SK-N-MC (cell line): ENCODE measurements at places on chromosomes 13 and 19.

DNA sequence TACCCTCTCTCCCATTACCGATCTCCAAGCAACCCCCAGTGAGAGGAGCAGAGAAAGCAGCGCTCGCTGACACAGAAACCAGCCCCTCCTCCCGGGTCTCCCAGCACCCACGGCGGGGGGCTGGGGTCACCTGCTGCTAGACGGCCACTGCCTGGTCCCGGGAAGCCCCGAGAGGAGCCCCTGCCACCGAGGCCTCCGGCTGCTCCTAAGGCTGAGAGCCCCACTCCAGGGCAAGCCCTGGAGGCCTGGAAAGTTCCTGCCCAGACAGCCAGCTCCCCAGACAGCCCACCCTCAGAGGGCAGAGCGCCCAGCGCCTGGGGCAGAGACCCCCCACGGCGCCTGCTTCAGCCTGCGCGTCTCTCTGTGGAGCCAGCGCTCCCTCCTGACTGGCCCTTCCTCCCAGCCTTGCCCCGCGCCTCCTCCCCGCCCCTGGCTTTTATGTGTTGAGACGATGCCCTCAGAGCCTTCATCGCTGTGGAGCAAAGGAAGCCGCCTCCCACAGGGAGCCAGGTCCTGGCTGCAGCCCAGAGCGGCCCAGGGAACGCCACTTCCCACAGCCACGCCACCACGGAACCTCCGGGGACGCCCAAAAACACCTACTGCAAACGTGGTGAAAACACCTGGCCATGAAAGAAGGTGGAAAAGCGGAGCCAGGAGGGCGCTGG is 51.1 kb downstream of the MLLT1 start:
- no peak for DNase-seq

DNA sequence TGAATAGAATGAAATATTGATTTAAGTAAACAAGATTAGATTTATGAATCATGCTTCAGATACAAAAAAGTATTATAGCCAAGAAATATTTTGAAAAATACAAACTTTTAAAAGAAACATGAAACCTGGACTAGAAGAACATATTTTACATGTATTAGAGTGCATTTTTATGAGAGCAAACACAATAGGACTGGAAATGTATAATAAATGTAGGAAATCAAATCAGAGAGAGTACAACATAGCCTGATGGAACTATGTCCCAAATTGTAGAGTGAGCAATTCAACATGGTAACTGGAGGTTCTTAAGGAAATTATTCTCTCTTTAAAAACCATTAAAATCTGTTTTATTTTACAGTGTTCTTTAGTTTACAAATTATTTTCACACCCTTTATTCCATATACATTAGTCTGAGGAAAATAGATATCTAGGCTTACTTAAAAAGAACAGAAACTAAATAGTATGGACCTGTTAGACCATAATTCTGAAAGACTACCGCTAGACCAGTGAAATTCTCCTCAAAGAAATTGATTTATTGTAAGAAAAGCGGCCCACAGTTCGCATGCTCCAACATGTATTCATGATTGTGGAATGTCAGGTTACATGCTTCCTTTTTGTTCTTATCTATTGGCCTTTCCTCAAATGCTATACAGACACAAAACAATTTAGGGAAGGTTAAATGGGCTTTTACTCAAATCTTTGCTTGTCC is 1526.5 kb upstream of the SLC10A2 start:
- no peak for DNase-seq

DNA sequence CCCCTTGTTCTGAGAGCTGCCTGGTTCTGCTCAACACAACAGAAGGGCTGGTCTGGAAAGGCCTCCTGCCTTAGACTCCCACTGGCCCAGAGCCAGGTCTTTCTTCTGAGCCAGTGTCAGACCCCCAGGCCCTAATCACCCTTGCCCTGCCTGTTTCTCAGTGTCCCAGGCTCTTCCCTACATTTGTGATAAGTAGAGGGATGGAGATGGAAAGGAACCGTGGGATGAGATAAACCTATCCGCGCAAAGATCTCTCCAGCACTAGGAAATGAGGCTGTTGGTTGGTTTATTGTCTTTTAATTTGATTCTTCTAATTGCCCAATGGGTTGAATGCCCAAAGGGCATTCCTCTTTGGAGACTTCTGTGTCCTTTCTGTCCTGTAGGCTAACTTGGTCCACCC is 470.0 kb downstream of the TSHZ3 start:
- DNase-seq: no peak

DNA sequence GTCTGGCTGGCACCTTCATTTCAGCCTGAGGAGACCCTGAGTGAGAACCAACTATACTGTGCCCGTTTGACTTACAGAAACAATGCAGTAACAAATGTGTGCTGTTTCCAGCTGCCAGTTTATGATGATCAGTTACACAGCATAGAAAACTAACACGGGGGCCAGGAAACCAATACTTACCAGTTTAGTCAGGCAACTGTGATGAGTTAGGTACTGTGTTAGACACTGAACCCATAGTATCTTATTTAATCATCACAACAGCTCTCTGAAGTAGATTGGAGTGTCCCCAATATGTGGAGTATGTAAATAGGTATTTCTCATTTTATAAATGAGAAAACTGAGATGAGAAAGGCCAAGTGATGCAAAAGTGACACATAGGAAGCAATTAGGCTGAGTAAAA is 620.9 kb upstream of the KLF12 start:
- DNase-seq: no peak

DNA sequence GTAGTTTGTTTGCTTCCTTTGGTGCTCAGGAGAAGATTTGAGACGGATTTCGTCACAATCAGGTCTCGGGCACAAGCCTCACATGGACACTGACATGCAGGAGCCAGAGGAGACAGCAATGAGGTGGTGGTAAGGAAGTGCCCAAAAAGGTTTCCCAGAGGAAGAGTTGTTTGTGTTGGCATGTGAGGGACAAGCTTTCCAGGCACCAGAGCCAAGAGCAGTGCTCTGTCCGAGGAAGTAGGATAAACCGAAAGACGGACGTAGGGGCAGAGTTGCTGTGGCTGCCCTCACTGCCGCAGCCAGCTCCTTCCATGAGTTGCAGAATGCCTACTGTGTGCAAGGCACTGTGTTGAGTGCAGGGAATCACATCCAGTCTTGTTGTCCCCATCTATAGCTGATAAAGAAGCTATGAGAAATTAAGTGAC is 27.7 kb downstream of the SAE1 start:
- no peak for DNase-seq

DNA sequence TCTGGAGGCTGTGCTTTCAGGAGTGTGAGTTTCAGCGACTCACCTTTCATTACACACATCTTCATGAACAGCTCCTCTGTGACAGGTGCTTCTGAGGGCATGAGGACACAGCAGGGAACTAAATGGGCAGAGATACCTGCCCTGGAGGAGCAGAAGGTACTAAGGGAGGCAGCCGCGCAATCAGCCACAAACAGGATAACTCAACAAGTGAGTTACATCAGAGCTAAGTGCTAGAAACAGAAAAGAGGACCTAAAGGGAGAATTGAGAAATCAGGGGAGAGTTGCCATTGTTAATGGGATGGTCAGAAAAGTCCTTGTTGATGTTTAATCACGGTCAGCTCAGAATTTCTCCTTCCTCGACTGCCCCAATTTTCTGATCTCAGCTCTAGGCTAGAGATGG is 42.5 kb downstream of the SYDE1 start:
- DNase-seq: no peak
